ENCODE measurements at places on chromosomes 3 and 15. TPM values are rescaled to one million over a fixed set of nuclear protein-coding genes. Genes with fewer than 3 reads are reported as not detected.
A peak's percentile ranks its signal among the peaks of the same experiment; 100 is the strongest.

DNA sequence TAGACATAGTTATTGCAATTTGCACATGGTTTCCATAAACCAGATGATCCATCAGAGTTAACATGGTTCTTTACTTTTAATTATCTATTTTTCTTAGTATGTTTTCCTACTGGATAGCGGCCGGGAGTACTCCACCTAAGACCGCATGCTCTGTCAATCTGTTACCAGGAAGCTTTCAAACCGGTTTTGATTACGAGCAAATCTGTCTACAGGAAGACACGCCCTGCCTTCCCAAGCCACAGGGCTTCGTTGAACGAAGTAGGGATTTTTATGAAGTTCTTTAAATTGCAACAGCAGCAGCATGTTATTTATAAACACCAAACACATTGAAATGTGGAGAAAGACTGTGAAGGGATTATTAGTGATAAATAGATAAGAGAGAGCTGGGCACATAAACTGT is 283.3 kb upstream of the ROBO2 start:
- H3K27me3 ChIP-seq = no peaks in the 10 kb centered on the region
- no peaks in the 10 kb centered on the region for H3K4me1 ChIP-seq
- H3K36me3 ChIP-seq = no peaks in the 10 kb centered on the region
- H3K4me3 ChIP-seq = no peak overlapping the region
- H3K27ac ChIP-seq = no peak overlapping the region
- no peak for DNase-seq

GRCh38 chr15:69305204-69305931 is 6.7 kb downstream of the PAQR5 start:
- DNase-seq = peak; percentile 81
- H3K36me3 ChIP-seq = no peaks in the 10 kb centered on the region
- peak overlapping the region; percentile 42 for H3K27ac ChIP-seq
- no peaks in the 10 kb centered on the region for H3K27me3 ChIP-seq

DNA sequence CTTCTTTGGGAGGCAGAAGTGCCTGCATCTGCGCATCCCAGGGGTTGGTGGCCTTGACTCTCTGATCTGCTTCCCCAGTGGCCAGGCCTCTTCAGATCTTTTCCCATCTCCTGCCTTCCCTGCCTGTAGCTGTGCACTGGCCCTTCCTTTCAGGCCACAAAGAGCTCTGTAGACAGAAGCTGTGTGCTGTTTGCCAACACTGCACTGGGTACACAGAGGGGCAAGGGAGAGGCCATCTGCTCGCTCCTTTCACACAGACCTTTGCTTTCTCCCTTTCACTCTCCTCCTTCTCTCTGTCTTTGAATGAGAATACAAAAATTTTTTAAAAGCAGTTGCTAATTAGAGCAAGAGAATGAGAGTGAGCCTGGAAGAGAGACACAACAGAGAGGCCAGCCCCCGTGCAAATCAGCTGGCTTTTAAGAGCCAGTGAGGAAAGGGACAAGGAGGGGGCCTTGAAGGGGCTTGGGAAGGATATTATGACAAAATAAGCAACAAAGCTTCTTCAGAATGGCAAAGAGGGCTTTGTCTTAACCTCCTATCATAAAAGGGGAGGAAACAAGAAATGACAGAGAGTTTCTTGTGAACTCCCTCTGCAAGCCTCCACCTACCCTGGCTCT is 170.9 kb downstream of the EPHB1 start:
- no peaks in the 10 kb centered on the region for H3K27me3 ChIP-seq
- H3K36me3 ChIP-seq = no peaks in the 10 kb centered on the region
- H3K27ac ChIP-seq = no peak overlapping the region
- H3K4me3 ChIP-seq = no peak overlapping the region

Gene MESP1
- 4.9 TPM for total RNA-seq

GRCh38 chr3:136485777-136486176 is 235.6 kb downstream of the PCCB start:
- no peak for DNase-seq
- H3K36me3 ChIP-seq = peaks cover 9% of the 10 kb centered on the region
- no peaks in the 10 kb centered on the region for H3K27me3 ChIP-seq
- no peak overlapping the region for H3K4me3 ChIP-seq
- H3K27ac ChIP-seq = no peak overlapping the region
- no peaks in the 10 kb centered on the region for H3K4me1 ChIP-seq

Gene KNG1
- total RNA-seq = 0.14 TPM

GRCh38 chr3:126213379-126214028 is 33.1 kb upstream of the ALDH1L1 start:
- H3K4me1 ChIP-seq = peaks cover 9% of the 10 kb centered on the region
- H3K4me3 ChIP-seq = peak overlapping the region; percentile 51
- H3K27me3 ChIP-seq = peaks cover 37% of the 10 kb centered on the region
- peak overlapping the region; percentile 71 for H3K27ac ChIP-seq
- DNase-seq = no peak

- no peak overlapping the region for H3K27ac ChIP-seq
- no peaks in the 10 kb centered on the region for H3K36me3 ChIP-seq
- H3K27me3 ChIP-seq = no peaks in the 10 kb centered on the region
- H3K4me3 ChIP-seq = no peak overlapping the region
- H3K4me1 ChIP-seq = no peaks in the 10 kb centered on the region
These were observed 181.3 kb upstream of the WNT5A start for GRCh38 chr3:55668359-55668758.

DNA sequence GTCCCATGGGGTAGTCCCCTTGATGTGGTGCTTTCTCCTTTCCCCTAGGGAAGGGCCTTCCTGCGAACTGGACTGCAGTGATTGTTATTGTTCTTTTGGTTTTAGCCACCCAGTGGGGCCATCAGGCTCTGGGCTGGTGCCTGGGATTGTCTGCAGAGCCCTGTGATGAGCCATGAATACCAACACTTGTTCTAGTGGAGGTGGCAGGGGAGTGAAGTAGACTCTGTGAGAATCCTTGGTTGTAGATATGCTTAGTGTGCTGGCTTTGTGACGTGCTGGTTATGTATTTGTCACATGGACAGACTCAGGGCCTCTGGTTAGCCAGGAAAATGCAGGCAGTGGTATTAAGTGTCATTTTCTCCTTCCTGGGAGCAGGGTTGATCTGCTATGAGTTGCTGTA is 51.8 kb upstream of the NDUFB4 start:
- no peak overlapping the region for H3K4me3 ChIP-seq
- no peaks in the 10 kb centered on the region for H3K36me3 ChIP-seq
- no peak for DNase-seq
- H3K27ac ChIP-seq = no peak overlapping the region
- no peaks in the 10 kb centered on the region for H3K4me1 ChIP-seq
- no peaks in the 10 kb centered on the region for H3K27me3 ChIP-seq

DNA sequence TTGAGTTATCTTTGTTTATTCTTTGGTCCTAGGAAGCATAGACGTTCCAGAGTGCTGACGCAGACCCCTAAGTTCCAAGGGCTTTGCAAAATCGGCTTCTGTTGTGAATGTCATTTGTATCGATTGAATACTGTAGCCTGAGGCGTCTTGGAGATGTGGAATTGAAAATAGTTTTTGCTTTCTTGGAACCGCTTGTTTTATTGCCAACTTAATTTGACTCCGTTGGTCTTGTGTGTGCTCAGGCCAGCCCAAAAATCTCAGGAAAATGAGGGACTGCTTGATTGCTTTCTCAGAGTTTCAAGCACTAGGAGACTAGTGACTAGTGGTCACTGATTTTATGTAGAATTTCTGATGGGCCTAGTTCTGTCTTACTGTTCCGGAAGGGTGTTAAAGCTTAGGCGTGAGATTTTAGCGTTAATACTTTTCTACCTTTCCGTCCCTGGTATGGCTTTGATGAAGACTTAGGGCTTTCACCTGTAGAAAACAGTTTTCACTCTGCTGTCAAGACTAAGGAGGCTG is 263 bp upstream of the UTS2B start:
- no peaks in the 10 kb centered on the region for H3K36me3 ChIP-seq
- no peaks in the 10 kb centered on the region for H3K27me3 ChIP-seq
- peak overlapping the region; percentile 91 for H3K4me3 ChIP-seq
- peak overlapping the region; percentile 93 for H3K27ac ChIP-seq
- H3K4me1 ChIP-seq = peaks cover 43% of the 10 kb centered on the region

Gene BLOC1S6
- 40.9 TPM for total RNA-seq

Gene GCSAM
- total RNA-seq = 0.90 TPM

Gene GHRL
- total RNA-seq = 2.2 TPM

Gene FURIN
- total RNA-seq = 104 TPM

Gene PATL2
- 3.7 TPM for total RNA-seq

Gene MAN2C1
- 252 TPM for total RNA-seq
